Adrenal gland (tissue), 19 donors: ENCODE measurements at places on chromosomes 16 and 17. TPM values are rescaled to one million over a fixed set of nuclear protein-coding genes. Genes with fewer than 3 reads are reported as not detected.

PIPOX gene
- total RNA-seq = 1.5 TPM

SPATA22 gene
- total RNA-seq = 1.4 TPM

HNF1B gene
- not detected for total RNA-seq

ACBD4 gene
- 17.2 TPM for total RNA-seq

ICAM2 gene
- total RNA-seq = 18.7 TPM

SCNN1B gene
- total RNA-seq = not detected

C17orf50 gene
- 0.11 TPM for total RNA-seq

RNF112 gene
- total RNA-seq = not detected

PDF gene
- 24.1 TPM for total RNA-seq

DHRS7C gene
- not detected for total RNA-seq

PRKCB gene
- 6.5 TPM for total RNA-seq

ADAM11 gene
- total RNA-seq = not detected

INCA1 gene
- 2.5 TPM for total RNA-seq

UBTF gene
- 67.7 TPM for total RNA-seq

PLA2G15 gene
- total RNA-seq = 13.4 TPM

ITGB3 gene
- total RNA-seq = 0.61 TPM

XYLT2 gene
- 28.5 TPM for total RNA-seq

RBFOX1 gene
- 0.19 TPM for total RNA-seq

CORO7 gene
- total RNA-seq = 39.8 TPM
